Kidney tubule cell (primary cell): ENCODE measurements at places on chromosomes 13 and 19.

DNA sequence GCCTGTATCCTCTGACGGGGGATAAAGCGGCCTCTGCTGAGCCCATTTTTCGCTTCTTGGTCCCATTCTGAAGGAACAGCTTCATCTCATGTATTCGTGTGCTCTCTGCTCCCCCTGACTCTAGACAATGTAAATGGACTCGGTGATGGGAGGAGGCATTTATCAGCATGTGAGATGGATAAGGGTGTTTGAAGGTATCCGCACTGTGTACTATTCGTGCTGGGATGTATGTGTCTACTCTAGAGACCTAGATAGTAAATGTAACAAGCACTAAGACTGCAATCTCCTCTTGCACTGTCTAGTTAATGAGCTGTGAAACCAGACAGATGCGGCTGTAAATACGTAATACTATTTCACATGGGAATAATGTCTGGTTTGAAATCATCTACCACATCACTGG, 134.6 kb upstream of the ARGLU1 start:
- peak; percentile 16 for DNase-seq

- DNase-seq, result no peak
Measured at GRCh38 chr13:62185631-62186255, 770.1 kb upstream of the PCDH20 start.

- peak; percentile 27 for DNase-seq
Measured at GRCh38 chr19:47113850-47114651, 475 bp upstream of the ZC3H4 start.

DNA sequence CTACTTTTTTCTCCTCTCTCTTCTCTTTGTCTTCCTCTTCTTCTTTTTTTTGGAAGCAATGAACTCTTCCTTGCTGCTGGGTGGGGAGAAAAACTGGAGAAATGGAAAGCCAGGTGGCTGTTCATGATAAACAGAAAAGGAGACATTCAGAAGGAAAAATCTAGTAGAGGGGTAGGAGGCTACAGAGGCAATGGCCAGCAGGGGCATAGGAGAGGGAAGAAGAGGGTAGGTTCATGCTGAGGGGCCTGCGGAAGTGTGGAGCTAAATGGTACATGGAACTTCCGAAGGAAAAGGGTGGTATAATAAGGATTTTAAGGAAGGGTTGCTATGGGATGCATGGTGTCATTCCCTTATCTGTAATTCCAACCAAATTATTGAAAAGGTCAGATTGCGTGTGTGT, 17.5 kb upstream of the HS6ST3 start:
- no peak for DNase-seq

GRCh38 chr13:32272021-32272683, 43.0 kb downstream of the ZAR1L start:
- DNase-seq, result no peak

DNA sequence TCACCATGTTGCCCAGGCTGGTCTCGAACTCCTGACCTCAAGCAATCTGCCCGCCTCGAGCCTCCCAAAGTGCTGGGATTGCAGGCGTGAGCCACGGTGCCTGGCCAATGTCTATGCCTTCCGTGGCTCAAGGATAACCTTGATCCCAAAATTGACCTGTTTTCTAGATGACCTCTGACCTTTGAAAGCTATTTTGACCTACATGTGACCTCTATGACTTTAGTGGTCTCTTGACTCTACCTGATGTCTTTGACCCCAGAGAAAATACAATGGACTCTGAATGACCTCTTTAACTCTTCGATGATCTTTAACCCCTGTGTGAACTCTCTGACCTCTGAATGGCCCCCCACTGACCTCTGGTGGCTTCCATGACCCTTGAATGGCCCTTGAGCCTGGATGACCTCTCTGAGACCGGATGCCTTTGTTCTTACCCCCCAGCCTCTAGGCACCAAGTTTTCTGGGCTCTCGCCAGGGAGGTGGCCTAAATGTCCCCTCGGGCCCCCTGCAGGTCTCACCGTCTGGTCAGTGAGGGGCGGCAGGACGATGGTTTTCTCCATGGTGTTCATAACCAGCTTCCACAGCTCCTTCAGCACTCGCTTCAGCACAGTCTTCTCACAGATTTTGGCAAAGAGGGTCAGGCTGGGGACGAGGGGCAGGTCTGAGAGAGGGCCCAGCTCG, 63.7 kb downstream of the UNC13A start:
- no peak for DNase-seq

- peak; percentile 97 for DNase-seq
Measured at GRCh38 chr13:23377983-23378632, 55.4 kb downstream of the SACS start.

DNA sequence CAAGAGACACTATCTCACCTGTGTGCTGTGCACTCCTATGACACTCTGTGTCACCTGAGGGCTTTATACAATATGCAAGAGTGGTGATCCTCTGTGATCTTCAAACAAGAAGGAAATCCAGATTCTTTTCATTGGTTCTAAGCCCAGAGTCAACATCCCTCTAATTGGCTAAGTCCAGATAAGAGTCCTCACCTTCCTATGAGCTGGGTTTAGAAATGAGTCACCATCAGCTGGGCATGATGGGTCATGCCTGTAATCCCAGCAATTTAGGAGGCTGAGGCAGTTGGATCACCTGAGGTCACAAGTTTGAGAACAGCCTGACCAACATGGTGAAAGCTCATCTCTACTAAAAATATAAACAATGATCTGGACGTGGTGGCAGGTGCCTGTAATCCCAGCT, 144.4 kb downstream of the ZNF675 start:
- DNase-seq, result no peak
